ENCODE measurements at places on chromosomes 5 and 9. TPM values are rescaled to one million over a fixed set of nuclear protein-coding genes. Genes with fewer than 3 reads are reported as not detected.

The NTRK2 gene
- polyA plus RNA-seq: 11.1 TPM

The CDH6 gene
- 0.23 TPM for polyA plus RNA-seq

The EGR1 gene
- polyA plus RNA-seq: 703 TPM

The SV2C gene
- polyA plus RNA-seq: 0.05 TPM

The NMUR2 gene
- polyA plus RNA-seq: not detected

The AGXT2 gene
- not detected for polyA plus RNA-seq

The IRGM gene
- polyA plus RNA-seq: not detected

The IGFBPL1 gene
- polyA plus RNA-seq: not detected

The ATP6V1G1 gene
- 92.3 TPM for polyA plus RNA-seq

The PAIP2 gene
- polyA plus RNA-seq: 41.6 TPM

The PRR16 gene
- polyA plus RNA-seq: 1.7 TPM
